Bronchial epithelial cell (primary cell): ENCODE measurements at places on chromosomes 4 and X. TPM values are rescaled to one million over a fixed set of nuclear protein-coding genes. Genes with fewer than 3 reads are reported as not detected.

The GATA1 gene
- not detected in 2 replicates for total RNA-seq

The SGMS2 gene
- total RNA-seq: 95.0 and 103 TPM in 2 replicates

The FRMPD4 gene
- under 0.01 and 0.79 TPM in 2 replicates for total RNA-seq

The MAGEE2 gene
- total RNA-seq: not detected in 2 replicates

The XG gene
- 0.26 and 1.4 TPM in 2 replicates for total RNA-seq

The USP17L21 gene
- not detected in 2 replicates for total RNA-seq

The GIMD1 gene
- not detected in 2 replicates for total RNA-seq

The CCDC158 gene
- under 0.01 and 0.13 TPM in 2 replicates for total RNA-seq

The ZFX gene
- 30.8 and 37.8 TPM in 2 replicates for total RNA-seq

The MAGEB1 gene
- total RNA-seq: not detected in 2 replicates

The QDPR gene
- total RNA-seq: 20.5 and 22.6 TPM in 2 replicates

The ADH1C gene
- total RNA-seq: 0.26 TPM in 1 of 2 replicates, not detected in the other

The ARX gene
- total RNA-seq: not detected in 2 replicates

The NAA11 gene
- not detected in 2 replicates for total RNA-seq

The ARMCX2 gene
- 30.0 and 36.9 TPM in 2 replicates for total RNA-seq

The MAGEE1 gene
- 0.51 and 0.53 TPM in 2 replicates for total RNA-seq

The EIF2S3 gene
- 247 and 315 TPM in 2 replicates for total RNA-seq

The GAGE12F gene
- not detected in 2 replicates for total RNA-seq

The IL2 gene
- total RNA-seq: not detected in 2 replicates

The NPY1R gene
- 0.26 TPM in 1 of 2 replicates, not detected in the other for total RNA-seq

The FMR1NB gene
- total RNA-seq: not detected in 2 replicates

The NOP14 gene
- total RNA-seq: 20.9 and 31.1 TPM in 2 replicates

The F11 gene
- not detected in 2 replicates for total RNA-seq

The MAGED4 gene
- total RNA-seq: 0.26 TPM in 1 of 2 replicates, not detected in the other

The MAGEB6B gene
- not detected in 2 replicates for total RNA-seq

The CYSLTR1 gene
- total RNA-seq: not detected in 2 replicates

The TLR7 gene
- total RNA-seq: not detected in 2 replicates

The AKAP4 gene
- not detected in 2 replicates for total RNA-seq

The IL1RAPL1 gene
- total RNA-seq: not detected in 2 replicates

The HUWE1 gene
- 48.4 and 84.2 TPM in 2 replicates for total RNA-seq

The MAGEB3 gene
- total RNA-seq: not detected in 2 replicates

The ASB5 gene
- total RNA-seq: not detected in 2 replicates

The ANOS1 gene
- total RNA-seq: 0.26 and 0.38 TPM in 2 replicates

The TXK gene
- total RNA-seq: under 0.01 and 0.13 TPM in 2 replicates

The GAGE2A gene
- total RNA-seq: not detected in 2 replicates

The BLOC1S4 gene
- 14.2 and 14.5 TPM in 2 replicates for total RNA-seq

The SMAD1 gene
- 11.1 and 16.6 TPM in 2 replicates for total RNA-seq
